ENCODE measurements at places on chromosomes 6 and 20.

DNA sequence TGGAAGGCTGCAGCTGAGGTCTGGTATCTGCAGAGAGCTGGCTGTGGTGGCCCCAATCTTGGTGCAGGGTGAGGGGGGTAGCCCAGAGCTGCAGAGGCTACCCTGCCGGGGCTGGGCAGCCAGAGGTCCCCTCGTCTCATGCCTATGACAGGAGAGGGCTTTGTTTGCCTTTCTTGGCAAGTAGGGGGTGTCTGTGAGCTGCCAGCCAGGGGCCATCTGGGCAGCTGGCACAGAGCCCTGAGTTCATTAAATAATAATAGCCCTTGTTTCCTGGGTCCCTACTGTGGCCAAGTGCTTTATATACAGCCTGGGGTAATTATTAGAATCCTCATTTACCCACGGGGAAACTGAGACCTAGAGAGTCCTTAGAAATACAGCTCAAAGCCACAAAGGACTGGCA lies 66.6 kb downstream of the EZR start:
- no peak overlapping the region for H3K27ac ChIP-seq
- peaks cover 17% of the 10 kb centered on the region for H3K4me1 ChIP-seq
- DNase-seq = no peak
- no peak overlapping the region for H3K4me3 ChIP-seq
- peaks cover 2% of the 10 kb centered on the region for H3K27me3 ChIP-seq

DNA sequence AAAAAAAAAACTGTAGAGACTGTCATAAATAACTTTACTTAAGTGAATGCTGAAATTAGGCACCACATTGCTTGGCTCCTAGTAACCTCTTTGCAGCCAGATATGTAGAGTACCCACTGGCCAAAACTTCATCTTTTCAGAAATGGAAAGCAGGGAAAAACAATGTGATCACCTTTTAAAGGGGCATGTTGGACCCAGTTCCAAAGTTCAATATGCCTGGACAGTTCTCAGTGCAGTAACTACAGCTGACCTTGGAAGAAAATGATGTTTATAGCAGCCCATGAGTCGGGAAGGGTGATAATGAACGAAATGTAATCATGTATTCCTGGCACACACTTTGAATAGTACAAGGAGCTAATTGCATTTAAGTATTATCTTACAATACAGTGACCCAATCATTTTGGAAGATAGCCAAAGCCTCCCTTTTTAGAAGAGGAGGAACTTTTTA lies 93.6 kb upstream of the TAB2 start:
- DNase-seq = no peak
- no peaks in the 10 kb centered on the region for H3K36me3 ChIP-seq
- H3K27me3 ChIP-seq = no peaks in the 10 kb centered on the region
- no peak overlapping the region for H3K27ac ChIP-seq

- H3K27me3 ChIP-seq = peaks cover 5% of the 10 kb centered on the region
- H3K36me3 ChIP-seq = no peaks in the 10 kb centered on the region
- H3K4me1 ChIP-seq = peaks cover 10% of the 10 kb centered on the region
- no peak overlapping the region for H3K27ac ChIP-seq
Observed at GRCh38 chr20:39269493-39270217, 307.5 kb downstream of the DHX35 start.

DNA sequence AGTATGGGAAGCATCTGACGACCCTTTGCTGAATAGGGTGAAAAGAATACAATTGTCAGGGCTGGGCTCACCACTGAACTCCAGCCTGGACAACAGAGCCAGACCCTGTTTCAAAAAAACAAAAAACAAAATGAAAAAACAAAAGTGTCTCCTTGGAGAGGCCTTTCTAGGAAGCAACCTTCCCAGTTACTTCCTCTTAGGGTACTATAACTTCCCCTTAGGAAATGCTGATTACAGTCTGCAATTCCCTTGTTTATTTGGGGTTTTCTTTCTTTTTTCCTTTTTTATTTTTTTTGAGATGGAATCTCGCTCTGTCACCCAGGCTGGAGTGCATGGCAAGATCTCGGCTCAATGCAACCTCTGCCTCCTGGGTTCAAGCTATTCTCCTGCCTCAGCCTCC lies 20.5 kb upstream of the TTPAL start:
- no peak overlapping the region for H3K4me3 ChIP-seq
- no peak overlapping the region for H3K27ac ChIP-seq
- no peak for DNase-seq
- peaks cover 4% of the 10 kb centered on the region for H3K27me3 ChIP-seq
- no peaks in the 10 kb centered on the region for H3K36me3 ChIP-seq
- no peaks in the 10 kb centered on the region for H3K4me1 ChIP-seq

GRCh38 chr6:7624796-7625710 lies 35.1 kb downstream of the SNRNP48 start:
- H3K36me3 ChIP-seq = peaks cover 2% of the 10 kb centered on the region
- no peaks in the 10 kb centered on the region for H3K27me3 ChIP-seq
- no peak overlapping the region for H3K27ac ChIP-seq
- no peak for DNase-seq
- peaks cover 4% of the 10 kb centered on the region for H3K4me1 ChIP-seq
- H3K4me3 ChIP-seq = no peak overlapping the region

GRCh38 chr6:2194643-2195042 lies 50.8 kb downstream of the GMDS start:
- no peaks in the 10 kb centered on the region for H3K36me3 ChIP-seq
- DNase-seq = no peak
- H3K27ac ChIP-seq = no peak overlapping the region
- no peak overlapping the region for H3K4me3 ChIP-seq
- H3K4me1 ChIP-seq = peaks cover 28% of the 10 kb centered on the region
- no peaks in the 10 kb centered on the region for H3K27me3 ChIP-seq

DNA sequence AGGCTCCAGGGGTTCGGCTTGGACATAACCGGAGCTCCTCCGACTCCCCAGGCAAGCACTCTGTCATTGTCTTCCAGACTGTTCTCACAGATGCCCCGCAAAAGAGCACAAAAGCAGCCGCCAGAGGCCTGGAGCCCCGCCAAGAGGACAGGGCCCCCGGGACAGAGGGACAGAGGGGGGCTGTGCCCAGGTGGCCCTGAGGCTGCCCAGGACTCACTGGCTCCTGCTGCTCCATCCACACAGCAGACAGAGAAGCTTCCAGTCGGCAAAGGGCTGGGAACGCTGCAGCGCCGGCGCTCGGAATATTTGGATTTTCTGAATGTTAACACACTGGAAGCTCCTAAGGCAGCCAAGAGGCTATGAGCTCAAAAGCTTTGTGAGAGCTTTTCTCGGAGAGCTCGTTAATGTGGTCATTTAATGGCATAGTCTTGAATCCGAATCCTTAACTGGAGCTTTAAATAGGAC lies 68.0 kb upstream of the QKI start:
- no peak overlapping the region for H3K4me3 ChIP-seq
- H3K4me1 ChIP-seq = no peaks in the 10 kb centered on the region
- no peak for DNase-seq
- H3K27me3 ChIP-seq = no peaks in the 10 kb centered on the region
- H3K36me3 ChIP-seq = no peaks in the 10 kb centered on the region

GRCh38 chr6:135021310-135022049 lies 33.1 kb downstream of the HBS1L start:
- no peaks in the 10 kb centered on the region for H3K27me3 ChIP-seq
- no peak for DNase-seq
- no peaks in the 10 kb centered on the region for H3K4me1 ChIP-seq
- H3K27ac ChIP-seq = no peak overlapping the region

GRCh38 chr6:132401618-132402285 lies 477 bp upstream of the MOXD1 start:
- DNase-seq = no peak
- H3K4me3 ChIP-seq = peak overlapping the region; percentile 65
- H3K36me3 ChIP-seq = no peaks in the 10 kb centered on the region
- H3K27ac ChIP-seq = no peak overlapping the region

DNA sequence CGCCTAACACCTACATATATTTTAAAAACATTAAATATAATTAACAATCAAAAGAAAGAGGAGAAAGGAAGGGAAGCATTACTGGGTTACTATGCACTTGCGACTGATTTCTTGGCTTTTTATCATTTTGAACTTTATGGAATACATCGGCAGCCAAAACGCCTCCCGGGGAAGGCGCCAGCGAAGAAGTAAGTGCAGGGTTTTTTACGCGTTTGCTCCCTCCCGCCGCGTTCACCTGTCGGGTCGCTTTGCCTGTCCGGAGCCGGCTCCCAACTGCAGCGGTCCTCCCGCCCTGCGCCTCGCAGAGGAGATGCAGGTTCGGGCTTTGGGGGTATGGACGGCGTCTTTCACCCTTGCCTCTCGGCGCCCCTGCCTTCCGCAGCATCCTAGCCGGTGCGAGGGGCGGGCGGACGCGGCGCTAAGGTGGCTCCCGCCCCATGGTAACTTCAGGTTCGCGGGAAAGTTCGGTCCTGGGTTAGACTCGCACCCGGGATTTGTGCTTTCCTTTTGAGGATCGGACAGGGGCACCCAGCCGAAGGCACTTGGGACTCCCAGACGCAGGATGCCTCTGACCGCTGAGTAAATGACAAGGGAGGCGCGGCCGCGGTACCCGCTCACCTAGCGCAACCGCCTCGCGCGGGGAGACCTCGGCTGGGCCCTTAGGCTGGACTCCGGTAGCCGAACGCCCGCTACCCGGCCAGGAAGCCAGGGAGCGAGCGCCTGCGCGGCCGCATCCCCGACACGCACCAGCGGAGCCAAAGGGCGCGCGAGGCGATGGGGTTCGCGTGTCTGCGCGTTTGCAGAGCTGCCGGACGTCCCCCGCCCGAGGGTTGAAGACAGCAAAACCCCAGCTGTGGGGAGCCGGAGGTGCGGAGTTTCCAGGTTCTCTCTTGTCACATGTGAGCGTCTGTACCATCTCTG lies 891 bp downstream of the RSPO3 start:
- no peaks in the 10 kb centered on the region for H3K36me3 ChIP-seq
- DNase-seq = peak; percentile 89
- peaks cover 23% of the 10 kb centered on the region for H3K4me1 ChIP-seq
- no peak overlapping the region for H3K27ac ChIP-seq
- H3K27me3 ChIP-seq = peaks cover 55% of the 10 kb centered on the region

- peaks cover 16% of the 10 kb centered on the region for H3K27me3 ChIP-seq
- no peaks in the 10 kb centered on the region for H3K36me3 ChIP-seq
- DNase-seq = peak; percentile 32
- H3K4me1 ChIP-seq = no peaks in the 10 kb centered on the region
- no peak overlapping the region for H3K4me3 ChIP-seq
- H3K27ac ChIP-seq = no peak overlapping the region
Observed at GRCh38 chr6:37741757-37742400, 44.2 kb upstream of the MDGA1 start.

DNA sequence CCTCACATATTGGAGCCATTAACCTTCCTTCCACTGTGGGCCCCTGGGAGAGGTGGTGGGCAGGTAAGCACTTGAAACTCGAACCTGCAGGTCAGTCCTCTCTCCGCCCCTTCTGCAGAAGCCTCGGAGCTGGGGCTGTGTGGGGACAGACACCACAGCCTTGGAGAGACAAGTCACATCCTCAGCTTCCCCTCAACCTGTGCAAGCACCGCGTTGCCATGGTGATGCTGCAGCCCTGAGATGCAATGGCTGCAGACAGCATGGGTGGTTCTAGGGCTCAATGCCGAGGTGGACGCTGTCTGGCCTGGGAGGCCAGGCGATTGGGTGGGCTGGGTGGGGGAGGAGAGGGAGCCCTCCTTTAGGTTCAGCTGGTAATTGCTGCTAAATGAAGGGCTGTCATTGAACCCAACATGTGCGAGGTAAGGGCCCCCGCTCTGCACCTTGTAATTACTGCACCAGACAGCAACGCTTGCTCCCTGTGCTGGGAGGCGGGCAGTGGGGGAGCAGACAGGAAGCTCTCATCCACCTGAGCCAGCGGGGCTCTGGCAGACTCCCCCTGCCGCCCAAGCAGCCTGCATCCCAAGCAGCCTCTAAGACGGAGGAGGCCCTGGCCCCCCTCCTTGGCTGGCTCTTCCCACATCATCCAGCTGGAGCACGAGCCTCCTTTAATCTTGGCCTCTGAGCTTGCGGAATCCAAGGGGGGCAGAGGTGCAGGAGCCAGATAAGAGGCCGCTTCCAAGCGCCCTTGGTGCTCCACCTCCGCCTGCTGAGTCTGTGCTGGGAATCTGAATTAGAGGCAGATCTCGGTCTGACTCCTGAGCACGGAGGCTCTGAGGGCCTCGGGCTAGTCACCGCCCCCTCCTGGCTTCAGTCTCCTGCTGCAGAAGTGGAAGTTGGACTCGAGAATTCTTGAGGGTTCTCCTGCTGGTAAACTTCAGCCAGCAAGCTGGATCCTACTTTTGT lies 39.8 kb upstream of the CDH22 start:
- peaks cover 2% of the 10 kb centered on the region for H3K36me3 ChIP-seq
- no peak overlapping the region for H3K27ac ChIP-seq
- H3K4me3 ChIP-seq = no peak overlapping the region
- H3K4me1 ChIP-seq = peaks cover 20% of the 10 kb centered on the region

GRCh38 chr6:69958978-69959377 lies 92.6 kb downstream of the COL19A1 start:
- no peaks in the 10 kb centered on the region for H3K36me3 ChIP-seq
- no peak overlapping the region for H3K4me3 ChIP-seq
- no peaks in the 10 kb centered on the region for H3K4me1 ChIP-seq
- no peak overlapping the region for H3K27ac ChIP-seq
- no peaks in the 10 kb centered on the region for H3K27me3 ChIP-seq

DNA sequence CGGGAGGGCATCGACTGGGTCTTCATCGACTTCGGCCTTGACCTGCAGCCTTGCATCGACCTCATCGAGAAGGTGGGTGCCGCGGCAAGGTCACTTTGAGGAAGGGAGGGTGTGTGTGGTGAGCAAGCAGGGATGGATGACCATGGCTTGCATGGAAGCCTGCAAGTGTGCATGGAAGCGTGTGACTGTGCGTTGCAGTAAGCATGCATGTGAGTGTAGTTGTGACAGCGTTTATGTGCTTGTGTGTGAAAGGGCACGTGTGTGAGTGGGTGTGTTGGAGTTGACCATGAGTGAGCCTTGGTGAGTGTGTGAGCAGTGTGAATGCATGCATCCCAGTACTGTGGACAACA lies 32.5 kb downstream of the MYH7B start:
- H3K4me3 ChIP-seq = no peak overlapping the region
- no peaks in the 10 kb centered on the region for H3K36me3 ChIP-seq
- DNase-seq = no peak

DNA sequence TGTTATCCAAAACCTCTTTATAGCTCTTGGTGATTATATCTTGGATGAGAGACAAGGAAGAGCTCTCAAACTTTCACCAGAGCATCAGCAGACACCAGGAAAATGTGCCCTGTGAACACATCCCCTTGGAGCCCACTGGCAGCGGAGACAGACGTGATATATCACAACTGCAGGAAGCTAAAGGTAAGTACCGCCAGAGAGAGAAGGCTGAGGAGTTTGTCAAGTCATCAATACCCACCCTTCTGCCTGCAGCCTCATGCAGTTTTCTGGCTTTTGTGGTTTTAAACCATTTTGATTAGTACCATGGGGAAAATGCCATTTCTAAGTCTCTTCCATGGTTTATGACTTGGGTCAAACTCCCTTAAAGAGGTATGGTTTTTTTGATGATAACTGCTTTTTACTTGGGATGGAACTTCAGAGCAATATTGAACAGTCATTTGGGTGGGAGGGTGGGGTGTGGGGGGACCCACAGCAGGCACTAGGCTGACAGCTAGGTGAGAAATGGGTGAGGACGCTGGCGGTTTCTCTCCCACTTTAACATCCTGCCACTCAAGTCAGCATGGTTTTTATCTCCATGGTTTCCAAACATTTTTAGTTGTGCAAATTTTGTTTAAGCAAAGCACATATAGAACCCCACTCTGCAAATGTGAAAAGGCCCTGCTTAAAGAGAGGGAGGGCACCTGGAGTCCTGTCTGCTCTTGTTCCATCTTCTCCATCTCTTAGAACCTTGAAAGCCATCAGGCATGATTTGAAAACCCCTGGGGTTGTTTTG lies 108.4 kb downstream of the SCML4 start:
- no peaks in the 10 kb centered on the region for H3K36me3 ChIP-seq
- no peak overlapping the region for H3K4me3 ChIP-seq
- H3K4me1 ChIP-seq = peaks cover 15% of the 10 kb centered on the region
- no peak overlapping the region for H3K27ac ChIP-seq
- H3K27me3 ChIP-seq = no peaks in the 10 kb centered on the region

Data from chondrocyte (in vitro differentiated cells).